ENCODE measurements at places on chromosomes 7 and 10. TPM values are rescaled to one million over a fixed set of nuclear protein-coding genes. Genes with fewer than 3 reads are reported as not detected.

The PON3 gene
- 1.3 TPM for total RNA-seq

The GBF1 gene
- total RNA-seq = 35.4 TPM

The ICA1 gene
- 32.2 TPM for total RNA-seq

The OR6V1 gene
- not detected for total RNA-seq

The MMP21 gene
- total RNA-seq = 0.31 TPM

The IGF2BP3 gene
- 61.0 TPM for total RNA-seq

The MSMB gene
- total RNA-seq = not detected

The RASSF4 gene
- total RNA-seq = 13.1 TPM

The TMEM270 gene
- total RNA-seq = not detected

The SCART1 gene
- 2.8 TPM for total RNA-seq

All from parietal lobe (tissue), 2 donors.